ENCODE measurements at places on chromosomes 11 and 22.

GRCh38 chr11:117931971-117932370 lies 2.8 kb upstream of the TMPRSS13 start:
- DNase-seq: no peak

GRCh38 chr11:112513417-112513816 lies 252.8 kb upstream of the PLET1 start:
- DNase-seq: no peak

DNA sequence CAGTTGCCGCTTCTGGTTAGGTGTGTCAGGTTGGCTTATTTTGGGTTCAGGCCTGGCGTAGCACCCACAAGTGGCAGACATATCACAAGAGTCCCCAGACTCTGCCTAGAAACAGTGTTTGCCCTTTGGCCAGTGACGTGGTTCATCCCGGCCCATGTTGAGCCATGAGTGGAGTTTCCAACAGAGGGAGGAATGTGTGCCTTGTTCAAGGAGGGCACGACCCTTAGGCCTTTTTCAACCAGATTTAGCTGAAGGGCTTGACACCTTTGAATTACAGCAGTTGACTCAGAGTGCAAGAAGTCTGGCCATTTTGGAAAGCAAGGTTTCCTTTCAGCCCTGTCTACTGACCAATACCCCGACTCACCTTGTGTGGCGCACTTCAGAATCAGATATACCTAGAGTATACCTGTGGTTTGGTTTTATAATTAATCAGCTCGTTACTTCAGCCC lies 15.1 kb upstream of the AIFM3 start:
- no peak for DNase-seq

- peak; percentile 30 for DNase-seq
Measured at GRCh38 chr11:69654001-69654659, 13.2 kb downstream of the CCND1 start.

GRCh38 chr11:120079750-120080610 lies 57.9 kb downstream of the TRIM29 start:
- DNase-seq: no peak

- no peak for DNase-seq
Measured at GRCh38 chr11:44275961-44276550, 33.9 kb downstream of the ALX4 start.

GRCh38 chr11:118200901-118201680 lies 23.7 kb downstream of the JAML start:
- no peak for DNase-seq

- DNase-seq: no peak
Measured at GRCh38 chr11:122100756-122101080, 15.3 kb downstream of the BLID start.

- DNase-seq: no peak
Measured at GRCh38 chr11:120024046-120024445, 113.9 kb downstream of the TRIM29 start.

DNA sequence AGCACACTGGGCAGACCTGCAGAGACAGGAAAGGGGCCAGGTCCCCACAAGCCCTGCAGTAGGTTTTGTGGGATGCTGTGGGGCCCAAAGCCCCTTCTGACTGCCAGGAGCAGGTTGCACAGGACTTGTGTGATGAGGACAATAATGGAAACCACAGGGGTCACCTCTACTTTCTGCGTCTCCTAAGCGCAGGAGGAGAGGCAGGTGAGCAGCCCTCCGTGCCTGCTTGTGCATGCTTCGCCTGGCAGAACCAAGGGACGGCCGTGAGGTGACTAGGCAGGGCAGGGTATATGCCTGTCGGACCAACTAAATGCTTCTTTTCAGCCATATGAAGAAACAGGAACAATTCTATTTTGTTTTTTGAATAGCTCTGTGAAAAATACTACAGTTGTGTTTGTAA lies 77.9 kb upstream of the PITPNB start:
- DNase-seq: no peak

DNA sequence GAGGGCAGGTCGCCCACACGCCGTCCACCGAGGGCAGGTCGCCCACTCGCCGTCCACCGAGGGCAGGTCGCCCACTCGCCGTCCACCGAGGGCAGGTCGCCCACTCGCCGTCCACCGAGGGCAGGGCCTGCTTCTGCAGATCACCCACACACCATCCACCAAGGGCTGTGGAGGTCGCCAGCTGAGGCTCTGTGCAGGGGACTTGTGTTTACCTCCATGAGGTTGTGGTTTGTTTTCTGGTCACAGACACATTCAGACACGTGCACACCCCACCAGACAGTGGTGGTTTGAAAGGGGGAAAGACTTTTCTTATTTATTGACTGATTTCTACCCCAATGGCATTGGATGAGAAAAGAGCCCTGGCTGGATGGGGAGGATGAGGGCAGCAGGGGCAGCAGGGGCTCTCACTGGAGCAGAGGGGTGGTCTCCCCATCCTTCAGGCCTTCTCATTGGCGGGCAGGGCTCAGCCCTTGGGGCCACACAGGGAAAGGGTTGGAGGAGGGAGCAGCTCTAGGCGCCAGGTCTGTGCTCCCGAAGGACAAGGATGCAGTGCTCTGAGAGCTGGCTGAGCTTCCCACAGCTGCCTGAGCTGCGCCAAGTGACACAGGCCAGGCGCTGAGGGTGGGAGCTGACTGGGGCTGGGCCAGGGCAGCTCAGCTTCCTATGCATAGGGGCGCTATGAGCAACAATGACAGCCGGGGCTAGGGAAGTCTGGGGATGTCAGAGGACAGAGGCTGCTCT lies 252.6 kb upstream of the B3GAT1 start:
- no peak for DNase-seq

DNA sequence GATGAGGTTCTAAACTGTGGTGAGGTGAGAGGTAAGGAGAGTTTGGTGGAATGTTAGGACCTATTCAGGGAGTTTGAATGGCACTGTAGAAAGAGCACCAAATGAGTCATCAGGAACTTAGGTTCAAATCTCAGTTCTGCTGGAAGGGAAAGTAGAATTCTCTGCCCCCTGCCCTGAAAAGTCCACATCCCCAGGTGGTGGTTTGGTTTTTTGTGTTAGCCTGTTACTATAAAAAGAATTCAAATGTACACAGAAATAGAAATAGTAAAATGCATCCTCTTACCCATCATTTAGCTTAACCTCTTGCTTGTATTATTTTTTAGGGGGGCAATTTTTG lies 20.2 kb downstream of the PPFIBP2 start:
- DNase-seq: no peak

- DNase-seq: no peak
Measured at GRCh38 chr11:68525930-68526329, 65.4 kb downstream of the PPP6R3 start.
